ENCODE measurements at places on chromosomes 1 and 21.
A peak's percentile ranks its signal among the peaks of the same experiment; 100 is the strongest.

DNA sequence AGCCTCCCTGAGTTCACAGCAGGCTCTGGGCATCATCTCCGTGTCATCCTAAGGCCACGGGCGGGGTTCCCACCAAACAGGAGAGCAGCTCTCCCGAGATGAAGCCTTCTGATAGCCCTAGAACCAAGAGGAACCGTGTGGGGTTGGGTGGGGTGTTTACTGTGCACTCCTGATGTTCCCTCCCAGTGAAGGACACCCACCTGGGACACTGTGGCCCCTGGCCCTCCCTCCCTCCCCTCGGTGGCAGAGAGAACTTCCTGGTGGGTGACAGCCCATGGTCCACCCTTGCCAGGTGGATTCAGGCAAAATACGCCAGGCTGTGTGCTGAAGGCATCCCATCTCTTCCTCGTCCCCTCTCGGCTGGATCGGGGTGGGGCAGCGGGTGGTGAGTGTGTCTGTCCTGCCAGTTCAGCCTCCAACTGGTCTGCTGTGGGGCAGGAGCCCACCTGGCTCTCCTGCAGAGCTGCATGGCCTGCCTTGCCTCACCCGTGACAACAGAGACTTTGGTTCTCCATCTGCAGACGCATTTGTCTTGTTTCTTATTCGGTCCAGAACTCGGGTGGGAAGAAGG, 15.6 kb upstream of the C1orf174 start:
- DNase-seq = no peak

GRCh38 chr1:227775841-227776240, 39.6 kb upstream of the PRSS38 start:
- no peak for DNase-seq

GRCh38 chr1:95169548-95169947, 52.4 kb downstream of the TLCD4 start:
- DNase-seq = peak; percentile 93

DNA sequence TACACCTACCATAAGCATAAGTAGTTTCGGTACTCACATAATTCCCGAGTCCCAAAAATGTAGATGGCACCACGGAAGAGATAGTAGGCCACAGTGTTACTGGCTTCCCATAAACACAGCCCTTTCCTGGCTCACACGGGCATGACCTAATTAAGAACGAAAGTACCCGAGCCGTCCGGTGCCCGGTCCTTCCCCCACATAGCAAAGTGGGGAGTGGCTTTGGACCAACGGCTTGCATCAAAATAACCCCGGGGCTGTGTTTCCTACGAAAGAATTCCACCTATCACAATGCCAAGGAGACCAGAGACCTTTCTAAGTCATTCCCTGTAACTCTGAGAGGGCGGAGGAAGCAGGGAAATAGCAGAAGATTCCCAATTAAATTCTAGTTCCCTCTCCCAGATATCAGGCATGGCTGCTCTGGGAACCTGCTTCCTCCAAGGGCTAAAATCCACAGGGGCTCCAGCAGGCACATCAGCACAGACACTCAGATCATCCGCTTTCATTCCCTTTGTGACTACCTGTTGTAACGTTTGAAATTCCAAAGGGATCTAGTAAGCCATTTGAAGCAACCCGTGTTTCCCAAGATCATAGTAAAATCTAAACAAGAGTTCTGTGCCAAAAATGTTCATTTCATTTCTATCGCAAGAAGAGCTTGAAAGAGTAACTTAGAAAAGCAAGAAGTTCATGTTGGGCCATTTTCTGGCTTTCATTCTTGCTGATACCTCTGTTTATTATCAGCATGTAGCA, at the start of gene TMPRSS3:
TSS of gene TMPRSS3 (minus strand) at position 148 of the 747 bp plus-strand sequence. CDS start 635 bp downstream, outside the sequence.
- DNase-seq = no peak

DNA sequence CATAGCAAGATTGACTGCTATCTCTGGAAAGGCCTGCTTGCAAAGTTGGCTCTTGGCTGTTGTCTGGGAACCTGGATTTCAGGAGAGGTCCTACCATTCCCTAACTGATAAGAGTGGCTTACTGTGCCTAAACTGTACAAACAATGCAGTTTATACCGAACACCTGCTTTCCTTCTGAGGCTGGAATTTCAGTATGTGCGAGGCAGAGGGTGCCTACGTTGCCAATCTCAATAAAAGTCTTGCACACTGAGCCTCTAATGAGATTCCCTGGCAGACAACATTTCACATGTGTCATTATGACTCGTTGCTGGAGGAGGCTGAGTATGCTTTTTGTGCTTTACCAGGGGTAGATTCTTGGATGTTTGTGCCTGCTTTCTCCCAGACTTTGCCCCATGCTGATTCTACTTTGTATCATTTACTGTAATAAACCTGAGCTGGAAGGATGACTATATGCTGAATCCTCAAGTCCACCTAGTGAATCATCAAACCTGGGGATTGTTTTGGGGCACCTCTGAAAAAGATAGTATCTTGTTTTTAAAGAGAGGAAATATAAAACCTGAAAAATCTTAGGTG, 58.9 kb upstream of the GNG4 start:
- no peak for DNase-seq

Measured in hematopoietic multipotent progenitor cell treated with erythropoietin and hydrocortisone succinate and interleukin-3 and kit ligand, for 6 days (in vitro differentiated cells).